ENCODE measurements at places on chromosomes 7 and 10. TPM values are rescaled to one million over a fixed set of nuclear protein-coding genes. Genes with fewer than 3 reads are reported as not detected.
A peak's percentile ranks its signal among the peaks of the same experiment; 100 is the strongest.

The GRM3 gene
- total RNA-seq = not detected

The FOXI2 gene
- 0.31 TPM for total RNA-seq

GRCh38 chr10:35352512-35352911 is 16.2 kb downstream of the CCNY start:
- no peak for DNase-seq

GRCh38 chr7:88758381-88759229 is 895 bp upstream of the ZNF804B start:
- DNase-seq = peak; percentile 20

The BAG3 gene
- total RNA-seq = 146 TPM

The TDRD1 gene
- total RNA-seq = 2.2 TPM

- no peak for DNase-seq
Observed at GRCh38 chr10:24998044-24998443, 17.9 kb downstream of the ENKUR start.

The HMX3 gene
- total RNA-seq = not detected

The LHFPL3 gene
- not detected for total RNA-seq

DNA sequence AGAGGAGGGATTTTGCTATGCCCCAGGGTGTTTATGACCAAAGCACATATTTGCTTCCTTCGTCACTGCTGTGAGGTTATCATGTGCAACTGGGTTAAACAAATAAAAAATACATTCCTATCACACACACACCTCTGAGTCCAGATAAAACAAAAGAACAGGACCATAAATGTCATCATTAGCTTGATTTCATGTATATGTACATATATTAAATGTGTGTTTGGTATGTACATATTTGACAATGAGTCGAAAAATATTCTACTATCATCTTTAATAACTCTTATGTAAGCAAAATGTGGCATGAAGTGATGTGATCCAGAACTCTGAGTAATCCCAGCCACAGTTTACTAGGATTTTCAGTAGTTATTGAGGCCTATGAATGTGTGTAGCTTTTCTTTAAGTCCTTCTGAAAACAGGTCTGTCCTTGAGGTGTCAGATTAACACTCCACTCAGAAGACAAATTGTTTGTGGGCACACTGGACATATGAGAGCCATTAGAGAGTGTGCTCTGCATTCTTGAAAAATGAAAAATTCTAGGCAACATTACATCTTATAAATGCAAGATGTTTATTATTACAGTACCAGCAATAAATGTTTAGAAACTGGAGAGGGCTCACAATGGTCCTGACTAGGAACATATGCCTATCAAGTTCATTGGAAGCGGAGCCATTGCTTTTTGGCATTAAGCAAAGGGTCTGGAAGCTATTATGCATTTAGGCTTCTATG is 335.1 kb upstream of the SEMA3A start:
- no peak for DNase-seq

- DNase-seq = no peak
Observed at GRCh38 chr10:76864922-76865321, 772.7 kb downstream of the KCNMA1 start.

DNA sequence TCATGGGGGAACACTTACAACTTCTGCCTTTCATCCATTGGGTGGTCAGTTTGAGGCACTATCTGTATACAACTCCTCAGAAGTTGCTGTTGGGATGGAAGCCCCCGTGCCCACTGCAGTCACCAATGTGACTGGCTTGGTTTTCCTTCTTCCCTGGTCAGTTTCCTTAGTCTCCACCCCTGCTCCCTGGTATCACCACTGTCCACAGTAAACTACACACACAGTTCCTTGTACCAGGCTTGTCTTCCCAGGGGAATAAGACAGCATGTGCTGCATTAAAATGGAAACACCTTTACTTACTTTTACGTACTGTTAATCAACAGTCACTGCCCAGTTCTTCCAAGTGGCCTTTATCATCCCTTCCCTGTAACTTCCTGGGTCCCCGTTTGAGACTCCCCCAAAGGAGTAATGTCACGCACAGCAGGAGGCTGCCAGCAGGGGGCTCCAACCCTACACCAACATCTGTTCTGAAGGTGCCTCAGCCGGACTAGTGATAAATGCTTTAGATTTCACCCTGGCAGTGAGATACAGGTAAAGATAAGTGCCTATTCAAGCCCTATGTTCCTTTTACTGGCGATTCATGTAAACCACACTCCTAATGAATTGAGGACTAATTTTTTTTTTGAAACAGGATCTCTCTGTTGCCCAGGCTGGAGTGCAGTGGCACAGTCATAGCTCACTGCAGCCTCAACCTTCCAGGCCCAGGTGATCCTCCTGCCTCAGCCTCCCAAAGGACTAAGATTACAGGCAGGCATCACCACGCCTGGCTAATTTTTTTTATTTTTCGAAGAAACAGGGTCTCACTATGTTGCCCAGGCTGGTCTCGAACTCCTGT is 45.3 kb upstream of the PIK3AP1 start:
- peak; percentile 69 for DNase-seq

The LRIT1 gene
- not detected for total RNA-seq

GRCh38 chr7:25095516-25096345 is 29.3 kb downstream of the CYCS start:
- no peak for DNase-seq

GRCh38 chr7:157299613-157300368 is 37.0 kb upstream of the DNAJB6 start:
- DNase-seq = no peak

DNA sequence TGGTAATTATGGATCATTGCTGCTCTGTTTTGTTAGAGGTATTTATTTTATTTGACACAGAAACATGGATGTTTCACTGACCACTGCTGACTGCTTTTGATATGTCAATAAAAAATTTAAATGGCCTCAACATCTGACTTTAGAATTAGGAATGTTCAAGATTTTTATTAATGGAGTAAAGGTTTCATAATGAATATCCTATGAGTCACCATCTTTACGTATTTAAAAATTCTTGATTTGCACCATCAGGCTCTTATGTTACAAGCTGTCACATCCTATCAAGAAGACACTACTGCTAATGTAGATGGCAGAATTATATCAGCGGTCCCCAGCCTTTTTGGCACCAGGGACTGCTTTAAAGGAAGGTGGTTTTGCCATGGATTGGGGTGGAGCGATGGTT is 578.7 kb upstream of the NRP1 start:
- no peak for DNase-seq

GRCh38 chr10:46226900-46227558 is 59.8 kb upstream of the ANTXRL start:
- no peak for DNase-seq

- no peak for DNase-seq
Observed at GRCh38 chr7:139232377-139232717, 1.3 kb downstream of the UBN2 start.

DNA sequence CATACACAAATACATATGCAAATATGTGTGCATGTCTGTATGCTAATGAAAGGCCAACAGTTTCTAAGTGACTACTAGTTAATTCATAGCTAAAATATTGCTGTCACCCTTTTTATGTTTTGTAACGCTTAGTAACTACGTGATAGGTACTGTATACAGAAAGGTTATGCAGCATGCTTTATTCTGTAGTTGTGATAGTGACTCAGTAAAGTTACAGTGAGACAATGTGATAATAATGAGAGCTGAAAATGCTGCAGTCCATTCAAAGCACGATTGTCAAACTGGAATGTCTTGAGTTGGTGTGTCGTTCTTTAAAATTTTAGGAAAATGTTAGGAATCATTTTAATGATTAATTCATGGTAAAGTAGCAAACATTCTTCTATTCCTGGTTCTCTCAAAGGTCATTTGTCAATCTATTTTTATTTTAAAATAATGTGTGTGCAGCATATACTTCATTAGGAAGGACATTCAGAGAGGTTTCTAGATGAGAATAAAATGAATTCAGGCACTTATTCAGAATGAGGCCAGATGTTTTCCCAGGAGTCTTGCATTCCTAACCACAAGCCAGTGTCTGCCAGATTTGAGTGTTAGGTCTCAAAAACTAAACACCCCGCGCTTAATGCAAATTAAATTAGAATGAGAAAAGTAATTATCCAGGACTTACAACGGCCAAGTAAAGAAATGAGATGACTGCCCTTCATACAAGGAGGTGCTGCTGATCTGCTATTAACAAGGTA is 408.8 kb upstream of the FZD8 start:
- DNase-seq = no peak

- DNase-seq = no peak
Observed at GRCh38 chr10:130338636-130339024, 202.4 kb downstream of the GLRX3 start.

DNA sequence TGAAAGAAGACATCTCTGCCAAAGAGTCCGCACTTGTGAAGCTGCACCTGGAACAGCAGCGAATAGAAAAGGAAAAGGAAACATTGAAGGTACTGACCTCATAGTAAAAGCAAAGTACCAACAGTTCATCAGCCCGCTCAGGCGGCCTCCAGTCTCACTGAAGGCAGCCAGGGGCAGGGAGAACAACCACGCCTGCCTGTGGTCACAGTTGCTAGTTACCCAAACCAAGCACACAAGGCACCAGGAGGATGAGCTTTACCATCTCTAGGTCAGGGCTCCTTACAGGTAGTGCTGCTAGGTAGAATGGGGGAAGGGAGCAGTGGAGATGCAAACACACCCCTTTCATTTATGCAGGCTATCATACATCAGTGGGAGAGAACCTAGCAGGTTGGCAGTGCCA is 39.8 kb downstream of the CFAP58 start:
- DNase-seq = no peak

The GPR37 gene
- not detected for total RNA-seq
